RPMI8226 (cell line): ENCODE measurements at places on chromosomes 16 and 17.

GRCh38 chr16:55041540-55042234 lies 111.0 kb downstream of the IRX5 start:
- no peak for DNase-seq

DNA sequence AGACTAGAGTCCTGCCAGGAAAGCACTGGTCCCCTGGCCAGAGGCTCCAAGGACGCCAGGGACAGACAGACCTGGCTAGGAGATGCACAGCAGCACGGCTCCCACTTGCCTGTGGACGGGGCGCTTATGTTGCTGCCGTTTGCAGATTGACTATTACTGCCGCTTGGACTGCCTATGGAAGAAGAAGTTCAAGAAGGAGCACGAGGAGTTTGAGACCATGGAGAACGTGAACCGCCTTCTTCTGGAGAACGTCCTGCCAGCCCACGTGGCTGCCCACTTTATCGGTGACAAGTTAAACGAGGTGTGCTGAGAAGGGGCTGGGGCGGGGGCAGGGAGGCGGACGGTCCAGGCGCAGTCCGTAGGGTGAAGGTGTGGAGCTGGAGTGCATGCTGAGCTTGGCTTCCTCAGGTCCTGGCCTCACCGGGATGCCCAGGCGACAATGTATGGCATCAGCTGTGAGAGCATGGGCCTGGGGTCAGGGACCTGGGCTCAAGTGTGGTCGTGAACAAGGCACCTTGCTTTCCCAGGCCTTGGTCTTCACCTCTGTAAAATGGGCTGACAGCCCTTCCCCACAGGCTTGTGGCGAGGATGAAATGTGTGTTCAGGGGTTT lies 45.6 kb downstream of the ADCY7 start:
- DNase-seq: no peak

DNA sequence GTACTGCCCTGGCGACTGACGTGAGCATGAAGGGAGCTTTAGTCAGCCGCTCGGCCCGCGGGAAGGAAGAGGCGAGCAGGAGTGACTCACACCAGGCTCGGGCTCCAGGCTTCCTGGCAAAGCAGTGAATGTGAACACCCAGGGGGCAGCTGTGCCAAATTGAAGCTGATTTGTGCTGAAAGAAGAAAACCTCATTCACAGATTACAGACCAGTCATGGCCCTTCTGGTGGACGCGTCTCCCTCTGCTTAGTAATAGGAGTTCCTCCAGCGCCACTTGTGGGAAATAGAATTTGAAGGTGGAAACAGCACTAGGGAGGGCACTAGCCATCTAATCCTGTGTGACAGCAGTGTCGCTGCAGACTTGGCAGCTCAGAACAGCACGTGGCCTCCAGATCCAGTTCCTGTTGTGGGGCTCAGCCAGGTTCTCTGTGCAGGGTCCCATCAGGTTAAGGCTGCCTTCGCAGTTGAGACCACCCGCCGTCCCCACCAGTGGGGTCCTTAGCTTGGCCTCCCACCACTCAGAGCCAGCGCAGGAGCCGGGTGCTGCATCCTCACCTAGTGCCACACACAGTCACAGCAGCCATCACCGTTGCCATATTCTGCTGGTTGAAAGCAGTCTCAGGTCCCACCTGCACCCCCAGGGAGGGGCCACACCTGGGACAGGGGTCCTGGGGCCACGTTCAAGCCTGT lies 164.5 kb upstream of the CHMP6 start:
- no peak for DNase-seq

- DNase-seq: no peak
These were observed 211.0 kb upstream of the GSE1 start for GRCh38 chr16:85401917-85402766.

DNA sequence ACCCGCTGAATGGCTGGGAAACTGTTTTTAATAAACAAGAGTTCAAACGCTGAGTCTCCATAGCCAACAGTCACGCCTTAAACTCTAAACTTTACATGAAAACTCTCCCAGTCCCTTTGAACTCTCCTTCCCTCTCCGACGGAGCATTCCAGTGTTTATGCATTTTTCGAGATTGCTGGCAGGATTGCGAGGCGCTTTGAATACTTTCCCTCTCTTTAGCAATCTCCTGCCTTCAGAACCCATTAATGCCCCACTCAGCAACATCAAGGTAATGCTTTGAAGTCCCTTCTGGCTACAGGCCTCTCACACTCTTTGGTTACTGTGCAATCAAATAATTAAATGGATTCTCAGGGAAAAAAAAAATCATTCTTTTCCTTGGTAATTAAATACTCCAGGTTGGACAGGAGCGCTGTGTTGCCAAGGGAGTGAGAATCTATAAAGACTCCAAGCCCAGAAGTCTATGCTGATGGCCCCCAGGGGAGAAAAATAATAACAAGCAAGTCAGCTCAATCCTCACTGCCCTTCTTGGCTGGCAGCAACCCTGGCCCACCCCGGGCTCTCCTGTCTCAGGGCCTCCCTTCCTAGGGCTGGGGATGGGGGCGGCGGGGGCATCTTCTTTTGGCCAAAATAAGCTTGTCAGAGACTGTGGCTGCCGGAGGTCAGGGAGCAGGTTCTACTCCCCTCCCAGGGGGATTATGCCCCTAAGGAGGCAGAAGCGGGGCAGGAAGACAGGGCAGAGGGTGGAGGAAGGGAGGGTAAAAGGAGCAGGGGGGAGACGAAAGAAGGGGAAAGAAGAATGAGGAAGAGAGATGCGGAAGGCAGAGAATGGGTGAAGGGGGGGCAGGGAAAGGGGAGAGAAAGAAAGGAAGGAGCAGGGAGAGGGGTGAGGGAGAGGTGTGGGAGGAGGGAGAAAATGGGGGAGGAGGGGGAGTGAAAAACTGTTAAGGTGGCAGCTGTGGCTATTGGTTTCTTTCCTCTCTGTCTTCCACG lies 45.2 kb downstream of the AXIN2 start:
- DNase-seq: no peak

DNA sequence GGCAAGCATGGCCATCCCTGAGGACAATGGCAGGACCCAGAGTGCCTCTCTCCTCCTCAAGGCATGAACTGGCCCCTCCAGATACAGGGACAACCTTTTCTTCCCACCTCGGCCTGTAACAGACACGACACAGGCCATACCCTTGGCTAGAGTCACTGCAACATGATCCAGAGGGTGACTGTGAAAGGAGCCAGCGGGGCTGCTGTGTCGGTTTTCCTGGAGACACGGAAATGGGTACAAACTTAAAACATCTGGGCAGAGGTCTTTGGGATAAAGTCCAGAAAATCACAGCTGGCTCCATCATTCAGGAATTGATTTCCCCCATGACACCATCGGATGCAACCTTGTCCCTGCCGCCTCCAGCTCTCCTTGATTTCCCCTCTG lies 5.3 kb downstream of the CEP295NL start:
- DNase-seq: no peak

DNA sequence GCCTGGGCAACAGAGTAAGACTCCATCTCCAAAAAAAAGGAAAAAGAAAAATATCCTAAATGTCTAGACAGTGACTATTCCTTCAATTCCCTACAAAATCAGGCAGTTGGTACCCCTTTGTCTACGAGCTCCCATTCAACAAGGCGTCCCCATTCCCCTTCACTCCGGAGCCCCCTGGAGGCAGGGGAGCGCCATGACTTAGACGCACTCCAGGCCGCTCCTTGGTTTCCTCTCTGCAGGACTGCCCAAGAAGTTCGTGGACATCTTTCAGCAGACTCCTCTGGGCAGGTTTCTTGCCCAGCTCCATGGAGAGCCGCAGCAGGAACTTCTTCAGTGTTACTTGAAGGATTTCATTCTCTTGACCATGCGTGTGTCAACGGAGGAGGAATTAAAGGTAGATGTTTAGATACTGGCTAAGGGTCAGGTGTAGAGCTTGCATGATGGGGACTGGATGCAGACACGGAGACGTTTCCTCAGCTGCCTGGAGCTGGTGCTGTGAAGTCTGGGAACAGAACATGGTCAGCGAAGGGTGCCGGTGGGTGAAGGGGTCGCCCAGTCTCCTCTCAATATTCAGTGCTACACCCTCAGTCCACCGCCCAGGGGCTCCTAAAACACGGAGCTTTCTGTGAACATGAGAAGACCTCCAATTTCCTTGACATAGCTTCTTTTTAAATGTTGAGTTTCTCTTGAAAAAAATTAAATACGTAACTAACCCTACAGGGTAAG lies 53.3 kb upstream of the ENDOV start:
- DNase-seq: no peak
